Activated CD8-positive, alpha-beta memory T cell treated with anti-CD3 and anti-CD28 coated beads for 48 hours (primary cell): ENCODE measurements at places on chromosomes 4 and X.

DNA sequence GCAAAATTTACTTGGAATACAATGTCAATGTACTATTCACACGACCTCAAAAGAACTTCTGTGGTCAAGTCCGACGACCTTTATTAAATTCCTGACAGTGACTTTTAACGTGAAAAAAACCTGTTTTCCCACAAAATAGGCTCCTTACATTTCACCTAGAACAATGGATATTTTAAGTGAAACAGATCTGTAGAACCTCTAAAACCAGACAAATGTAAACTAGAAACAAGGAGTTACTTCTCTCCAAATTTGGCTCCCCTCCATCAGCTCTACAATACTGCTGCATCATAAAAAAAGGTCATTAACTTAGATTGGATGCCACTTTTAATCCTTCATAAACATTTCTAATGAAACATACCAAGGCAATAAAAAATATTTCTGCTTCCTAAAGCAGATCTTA is 1.2 kb downstream of the NEK1 start:
- no peak for DNase-seq

GRCh38 chr4:95591278-95591677 is 42.5 kb upstream of the UNC5C start:
- no peak for DNase-seq

DNA sequence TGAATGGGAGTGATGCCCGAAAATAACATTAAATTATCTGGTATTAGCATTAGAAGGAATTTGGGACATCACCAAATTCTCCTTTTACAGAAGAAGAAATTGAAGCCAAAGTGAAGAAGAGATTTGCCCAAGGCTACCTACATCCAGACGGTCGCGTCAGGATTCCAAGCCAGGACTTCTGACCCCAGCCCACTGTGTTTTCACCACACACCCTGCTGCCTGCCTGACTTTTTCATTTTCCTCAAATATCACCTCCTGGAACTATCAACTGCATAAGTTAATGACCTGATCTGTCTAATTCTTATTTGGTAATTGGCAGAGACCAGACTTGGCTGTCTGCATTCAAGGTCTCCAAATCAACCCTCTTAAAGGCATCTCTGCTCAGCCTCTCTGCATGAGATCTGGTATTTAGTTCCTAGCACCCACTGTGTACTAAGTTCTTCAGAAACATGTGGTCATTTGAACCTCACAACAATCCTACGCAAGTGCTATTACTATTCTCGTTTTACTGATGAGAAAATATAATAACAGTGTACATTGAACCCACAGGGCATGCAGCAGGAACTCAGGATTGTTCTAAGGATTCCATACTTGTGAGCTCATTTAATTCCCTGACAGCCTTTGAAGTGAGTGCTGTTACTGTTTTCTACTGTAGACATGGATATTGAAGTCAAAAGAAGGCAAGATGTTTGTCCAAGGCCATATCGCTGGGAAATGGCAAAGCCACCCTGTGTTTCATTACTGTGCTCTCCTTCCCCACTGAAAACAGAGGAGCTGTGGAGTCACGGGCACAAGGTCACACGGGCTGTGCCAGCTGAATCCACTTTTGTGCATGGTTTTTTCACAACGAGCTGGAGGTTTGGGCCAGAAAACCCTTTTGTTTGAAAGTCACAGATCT is 195.2 kb upstream of the C1QTNF7 start:
- DNase-seq = no peak

GRCh38 chr4:184907810-184908209 is 82.0 kb upstream of the ACSL1 start:
- DNase-seq = no peak

DNA sequence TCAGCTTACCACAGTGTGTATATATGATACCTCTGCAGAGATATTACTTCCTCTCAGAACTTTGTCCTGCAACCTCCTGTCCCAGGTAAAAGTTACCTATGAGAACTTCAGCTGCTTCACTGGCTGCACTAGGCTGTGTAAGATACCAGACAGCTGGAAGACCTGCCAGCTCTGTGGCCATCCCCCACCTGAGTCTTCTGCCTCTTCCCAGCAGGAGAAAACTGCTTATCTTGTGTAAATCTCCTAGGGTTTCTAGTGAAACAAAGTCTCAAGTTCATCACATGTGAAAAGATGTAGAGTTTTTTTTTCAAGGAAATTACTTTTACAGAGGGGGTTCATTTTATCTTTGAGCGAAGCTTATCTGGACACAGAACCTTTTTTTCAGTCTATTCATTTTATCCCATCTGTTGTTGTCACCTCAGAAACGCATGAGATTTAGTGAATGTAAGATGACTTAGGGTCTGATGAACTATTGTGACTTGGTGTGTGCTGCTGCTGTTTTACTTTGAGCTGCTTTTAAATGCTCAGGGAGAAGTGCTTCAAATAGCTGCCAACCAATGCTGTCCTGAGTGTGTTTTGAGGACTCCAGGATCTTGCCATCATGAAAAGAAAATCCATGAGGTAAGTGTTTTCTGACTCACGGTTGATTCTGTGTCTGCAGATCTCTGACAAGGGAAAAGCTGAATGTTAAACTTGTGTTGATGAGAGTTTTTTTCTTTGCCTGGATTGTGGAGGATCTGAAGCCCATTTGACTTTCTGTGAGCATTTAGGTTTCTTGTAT is 187.8 kb downstream of the FRAS1 start:
- no peak for DNase-seq

GRCh38 chrX:40262157-40263013 is 164.6 kb upstream of the BCOR start:
- no peak for DNase-seq

DNA sequence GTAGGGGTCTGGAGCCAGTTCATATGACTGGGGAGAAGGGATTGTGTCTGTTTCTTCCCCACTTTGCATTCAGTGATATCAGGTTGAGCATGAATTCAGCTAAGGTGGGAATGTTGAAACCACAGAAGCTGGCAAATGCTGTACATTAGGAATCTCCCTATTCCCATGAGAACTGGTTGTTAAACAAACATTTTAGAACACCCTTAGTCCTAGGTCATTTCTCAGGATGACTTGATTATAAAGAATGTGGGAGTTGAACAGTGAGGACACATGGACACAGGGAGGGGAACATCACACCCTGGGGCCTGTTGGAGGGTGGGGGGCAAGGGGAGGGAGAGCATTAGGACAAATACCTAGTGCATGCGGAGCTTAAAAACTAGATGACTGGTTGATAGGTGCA is 62.6 kb upstream of the LIMCH1 start:
- no peak for DNase-seq

GRCh38 chr4:89539797-89540711 is 232.5 kb upstream of the GPRIN3 start:
- DNase-seq = no peak

- no peak for DNase-seq
Measured at GRCh38 chr4:70994387-70995099, 1.1 kb downstream of the DCK start.

DNA sequence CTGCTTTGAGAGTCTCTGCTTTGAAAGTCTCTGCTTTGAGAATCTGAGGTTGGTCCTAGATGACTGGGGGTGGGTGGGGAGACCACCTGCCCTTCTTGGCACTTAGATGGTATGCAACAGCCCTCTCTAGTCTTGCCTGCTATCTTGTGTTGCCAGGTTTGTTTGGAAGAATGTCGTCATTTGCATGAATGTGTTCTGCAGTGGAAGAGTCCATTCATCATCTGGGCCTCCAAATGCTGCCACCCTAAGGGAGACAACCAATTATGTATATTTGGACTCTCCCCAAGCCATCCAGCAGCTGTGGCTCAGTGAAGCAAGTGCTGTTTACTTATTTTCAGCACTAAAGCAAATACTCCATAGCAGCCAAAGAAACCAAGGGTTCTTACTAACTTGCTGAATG is 44.6 kb upstream of the TRPC5OS start:
- DNase-seq = no peak

- DNase-seq = no peak
Measured at GRCh38 chr4:56671373-56671772, 9.7 kb downstream of the HOPX start.

DNA sequence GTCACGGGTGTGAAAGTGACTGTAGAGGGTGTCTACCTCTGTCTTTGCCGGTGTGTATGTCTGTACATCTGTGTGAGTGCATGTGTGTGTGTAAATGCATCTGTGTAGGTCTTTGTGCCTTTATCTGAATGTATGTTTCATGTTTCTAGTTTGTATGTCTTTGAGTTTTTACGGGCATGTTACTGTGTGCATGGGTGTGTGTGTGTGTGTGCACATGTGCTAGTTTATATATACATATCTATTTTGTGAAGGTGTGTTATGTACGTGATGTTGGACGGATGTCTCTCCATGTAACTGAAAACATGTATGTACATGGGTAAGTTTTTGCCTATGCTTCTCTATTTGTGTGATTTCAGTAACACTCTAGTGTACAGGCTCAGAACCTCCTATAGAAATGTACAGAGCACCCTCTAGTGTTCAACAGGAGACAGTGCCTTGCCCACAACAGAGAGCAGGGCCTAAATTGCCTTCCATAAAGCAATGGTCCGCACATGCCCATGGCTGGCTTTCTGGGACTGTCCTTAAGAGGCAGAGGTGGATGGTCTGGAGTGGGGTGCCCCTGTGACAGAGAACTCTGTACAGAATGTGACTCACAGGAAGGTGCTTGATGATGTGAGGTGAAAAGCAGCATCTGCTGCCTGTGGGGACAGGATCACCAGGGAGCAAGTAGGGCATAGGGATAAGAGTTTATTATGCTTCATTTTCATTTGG is 343.5 kb downstream of the RAPGEF2 start:
- no peak for DNase-seq

DNA sequence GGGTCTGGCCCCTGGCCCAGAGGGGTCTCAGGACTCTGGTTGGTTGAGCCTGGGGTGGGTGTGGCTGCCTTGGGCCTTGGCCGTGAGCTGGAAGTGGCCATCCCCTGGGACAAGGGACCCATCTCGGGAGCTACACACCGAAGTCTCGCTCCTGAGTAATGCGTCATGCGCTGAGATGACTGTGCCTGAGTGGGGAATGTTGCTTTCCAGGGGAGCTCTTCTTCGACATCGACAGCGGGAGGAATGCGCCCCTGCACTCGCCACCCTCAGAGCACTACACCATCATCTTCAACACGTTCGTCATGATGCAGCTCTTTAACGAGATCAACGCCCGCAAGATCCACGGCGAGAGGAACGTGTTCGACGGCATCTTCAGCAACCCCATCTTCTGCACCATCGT is 38.5 kb downstream of the CCNQ start:
- DNase-seq = no peak

DNA sequence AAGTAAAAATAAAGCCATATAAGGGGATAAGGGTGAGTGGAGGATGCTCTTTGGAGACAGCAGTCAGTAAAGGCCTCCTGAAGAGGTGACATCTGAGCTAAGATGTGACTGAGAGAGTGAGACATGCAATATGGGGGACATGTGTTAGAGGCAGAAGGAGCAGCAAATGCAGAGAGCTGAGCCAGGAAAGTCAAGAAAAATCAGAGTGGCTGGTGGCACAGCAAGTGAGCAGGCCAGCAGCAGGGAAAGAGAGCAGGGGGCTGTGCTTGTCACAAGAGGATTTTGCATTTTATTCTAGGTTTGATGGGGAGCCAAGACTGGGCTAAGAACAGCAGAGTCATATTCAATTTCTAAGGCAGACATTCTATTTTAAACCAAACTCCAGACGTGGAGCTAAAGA is 394.5 kb downstream of the KCNIP4 start:
- DNase-seq = no peak

GRCh38 chr4:930827-931193 is 1.3 kb downstream of the GAK start:
- no peak for DNase-seq

GRCh38 chrX:20066968-20067708 is 49.6 kb downstream of the MAP7D2 start:
- no peak for DNase-seq

- DNase-seq = no peak
Measured at GRCh38 chr4:76296286-76296820, 10.2 kb upstream of the STBD1 start.

GRCh38 chrX:23802431-23802830 is 19.5 kb downstream of the SAT1 start:
- no peak for DNase-seq

- no peak for DNase-seq
Measured at GRCh38 chr4:86271057-86271456, 88.8 kb downstream of the MAPK10 start.

DNA sequence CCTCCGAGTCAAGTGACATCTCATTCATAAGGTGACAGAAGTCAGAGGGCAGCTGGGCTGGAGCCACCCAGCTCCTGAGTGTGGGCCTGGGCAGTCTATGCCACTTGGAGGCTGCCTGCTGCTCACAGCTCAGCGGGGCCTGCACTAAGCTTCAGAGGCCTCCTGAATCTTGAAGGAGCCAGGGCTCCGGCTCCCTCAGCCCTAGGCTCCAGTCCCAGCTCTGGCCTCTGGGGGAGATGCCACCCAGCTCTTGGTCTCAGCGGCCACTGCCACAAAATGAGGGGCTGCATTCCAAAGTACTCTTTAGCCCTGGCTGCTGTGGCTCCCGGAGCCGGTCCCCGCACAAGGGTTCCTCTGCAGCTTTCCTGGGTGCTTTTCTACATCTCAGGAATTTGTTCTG is 32.7 kb upstream of the PSAPL1 start:
- no peak for DNase-seq

DNA sequence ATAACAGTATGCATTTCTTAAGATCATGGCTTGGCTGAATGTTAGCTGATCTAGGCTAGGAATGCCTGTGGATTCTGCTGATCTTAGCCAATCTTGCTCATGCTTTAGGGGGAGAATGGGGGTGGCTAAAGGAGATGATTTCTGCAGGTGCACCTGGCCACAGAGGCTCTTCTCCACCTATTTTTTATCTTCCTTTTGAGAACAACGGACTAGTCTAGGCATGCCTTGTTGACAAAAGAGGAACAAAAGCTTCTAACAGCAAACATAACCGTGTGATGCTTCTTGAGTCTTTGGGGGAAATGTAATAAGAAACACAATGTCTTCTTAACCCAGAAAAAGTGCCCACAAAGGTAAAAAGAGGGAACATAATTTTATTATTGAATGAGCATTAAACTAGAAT is 743.5 kb downstream of the ARAP2 start:
- DNase-seq = no peak

- no peak for DNase-seq
Measured at GRCh38 chr4:3290889-3291321, 1.9 kb upstream of the RGS12 start.

DNA sequence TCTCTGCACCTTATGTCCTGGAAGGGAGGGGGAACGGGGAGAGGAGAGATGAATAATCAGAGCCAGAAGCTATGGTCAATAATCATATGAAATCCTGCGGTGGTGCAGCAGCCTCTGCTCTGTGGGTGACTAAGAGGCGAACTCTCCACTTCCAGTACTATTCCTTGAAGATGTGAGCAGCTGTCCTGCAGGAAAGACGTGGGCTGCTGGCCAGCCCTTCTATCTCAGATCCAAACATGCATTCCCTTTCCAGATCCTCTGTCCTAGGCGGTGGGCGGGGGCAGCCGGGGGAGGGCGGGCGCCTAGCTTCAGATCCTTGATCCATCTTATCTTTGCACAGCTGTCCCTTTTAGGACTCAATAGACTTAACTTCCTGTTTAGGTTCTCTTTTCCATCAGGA is 34.5 kb downstream of the SPINK2 start:
- DNase-seq = no peak

- DNase-seq = no peak
Measured at GRCh38 chr4:165627548-165627947, 245.5 kb upstream of the TLL1 start.
